ENCODE measurements at places on chromosomes 1 and 21.
A peak's percentile ranks its signal among the peaks of the same experiment; 100 is the strongest.

DNA sequence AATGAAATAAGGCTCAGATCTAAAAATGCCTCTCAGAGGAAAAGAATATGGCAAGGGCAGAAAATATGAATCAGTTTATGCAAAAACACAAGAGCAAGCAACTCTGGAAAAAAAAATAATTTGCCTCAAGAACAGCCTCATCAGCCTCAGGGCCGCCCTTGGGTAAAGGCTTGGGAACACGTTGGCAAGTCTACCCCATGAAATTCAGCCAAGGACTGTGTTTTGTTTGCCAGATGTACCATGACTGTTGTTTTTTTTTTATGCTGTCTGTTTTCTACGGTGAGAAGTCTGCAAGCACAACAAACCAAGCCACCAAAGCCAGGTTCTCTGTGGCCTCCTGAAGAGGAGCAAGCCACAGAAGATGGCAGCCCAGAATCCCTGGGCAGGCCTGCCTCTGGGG, 18.0 kb downstream of the HHIPL2 start:
- DNase-seq, result no peak

DNA sequence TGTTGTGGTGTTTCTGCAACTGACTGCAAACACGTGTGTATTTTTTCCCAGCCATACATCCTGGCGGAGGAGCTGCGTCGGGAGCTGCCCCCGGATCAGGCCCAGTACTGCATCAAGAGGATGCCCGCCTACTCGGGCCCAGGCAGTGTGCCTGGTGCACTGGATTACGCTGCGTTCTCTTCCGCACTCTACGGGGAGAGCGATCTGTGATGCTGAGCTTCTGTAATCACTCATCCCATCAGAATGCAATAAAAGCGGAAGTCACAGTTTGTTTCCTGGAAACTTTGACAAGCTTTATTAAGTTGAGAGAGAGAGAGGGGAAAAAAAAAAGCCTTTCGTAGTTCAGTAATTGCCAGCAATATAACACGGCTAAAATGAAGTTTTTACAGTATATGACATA, 32.7 kb upstream of the MTR start:
- no peak for DNase-seq

DNA sequence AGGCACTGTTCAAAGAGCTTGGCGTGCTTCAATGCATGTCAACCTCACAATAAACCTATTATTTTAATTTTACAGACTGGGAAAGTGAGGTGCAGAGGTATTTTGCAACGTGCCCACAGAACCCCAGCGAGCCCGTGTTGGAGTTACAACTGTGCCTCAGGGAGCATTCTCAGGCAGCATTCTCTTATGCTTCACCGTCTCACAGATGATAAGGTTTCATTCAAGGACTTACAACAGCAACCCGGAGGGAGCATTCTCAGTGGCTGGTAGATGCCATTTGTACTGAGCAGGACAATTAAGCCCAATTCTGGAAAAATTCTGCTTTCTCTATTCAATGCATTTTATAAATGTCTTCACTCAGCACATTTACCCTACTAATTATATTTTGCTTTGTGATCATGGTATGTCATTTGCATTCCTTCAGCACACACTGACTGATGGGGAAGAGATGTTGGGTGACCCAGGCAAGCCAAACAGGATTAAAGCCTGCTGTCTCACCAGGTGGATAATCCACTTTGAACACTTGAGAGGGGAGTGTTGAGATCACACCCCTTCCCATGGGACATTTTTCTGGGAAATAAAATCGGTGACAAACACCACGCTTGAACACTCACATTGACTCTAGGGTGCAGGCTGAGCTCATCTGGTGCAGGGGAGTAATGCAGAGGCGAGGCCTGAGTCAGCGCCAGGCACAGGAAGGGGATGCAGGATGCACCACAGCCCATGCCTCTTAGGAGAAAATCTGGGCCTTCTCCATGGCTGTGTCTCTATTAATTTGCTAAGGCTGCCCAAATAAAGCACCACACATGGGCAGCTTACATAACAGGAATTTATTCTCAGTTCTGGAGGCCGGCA, 113.9 kb downstream of the CLIC6 start:
- DNase-seq, result peak; percentile 34

GRCh38 chr1:161088587-161089110, 709 bp downstream of the NECTIN4 start:
- DNase-seq, result peak; percentile 87

DNA sequence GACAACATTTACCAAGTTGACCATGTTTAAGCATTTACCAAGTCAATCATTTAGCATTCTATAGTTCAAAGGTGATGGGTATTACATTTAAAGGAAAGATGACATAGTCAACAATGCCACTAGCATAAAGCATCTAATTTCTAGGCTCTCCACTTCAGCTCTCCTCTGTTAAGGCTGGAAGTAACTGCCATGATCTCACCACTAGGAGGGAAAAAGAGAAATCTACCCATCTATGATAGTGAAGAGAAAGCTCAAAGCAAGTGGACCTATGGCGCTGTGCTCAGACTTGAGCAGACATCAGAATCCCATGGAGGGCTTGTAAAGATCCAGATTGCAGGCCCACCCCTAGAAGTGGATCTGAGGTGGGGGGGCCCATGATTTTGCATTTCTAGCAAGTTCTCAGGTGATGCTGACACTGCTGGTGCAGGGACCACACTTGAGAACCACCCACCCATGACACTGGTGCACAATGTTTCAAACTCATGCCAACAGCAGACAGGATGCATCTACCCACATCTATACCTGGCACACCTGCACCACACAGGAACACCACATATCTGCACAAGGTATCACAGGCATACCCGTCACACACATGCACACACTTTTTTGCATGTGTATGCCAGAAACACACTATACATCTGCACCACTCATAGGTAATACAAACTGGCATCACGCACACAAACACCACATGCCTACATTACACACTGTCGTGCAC, 392.9 kb upstream of the RUNX1 start:
- DNase-seq, result no peak

- no peak for DNase-seq
Measured at GRCh38 chr1:105664495-105664894, 1392.0 kb upstream of the PRMT6 start.

- no peak for DNase-seq
Measured at GRCh38 chr1:230208619-230209261, 141.7 kb downstream of the GALNT2 start.

DNA sequence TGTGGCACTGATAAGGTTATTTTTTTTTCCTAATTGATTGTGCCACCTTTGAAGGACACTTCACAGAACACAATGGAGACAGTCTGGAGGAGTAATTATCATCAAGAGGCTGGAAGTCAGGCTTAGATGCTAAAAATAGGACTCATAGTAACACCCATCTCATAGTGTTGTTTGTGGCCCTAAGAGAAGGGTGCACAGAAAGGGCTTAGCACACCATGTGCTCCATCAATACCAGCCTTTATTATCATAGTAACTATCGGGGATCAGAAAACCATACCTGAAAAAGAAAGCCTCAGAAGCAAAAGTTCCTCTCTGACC, 11.9 kb downstream of the NIPAL3 start:
- DNase-seq, result no peak

DNA sequence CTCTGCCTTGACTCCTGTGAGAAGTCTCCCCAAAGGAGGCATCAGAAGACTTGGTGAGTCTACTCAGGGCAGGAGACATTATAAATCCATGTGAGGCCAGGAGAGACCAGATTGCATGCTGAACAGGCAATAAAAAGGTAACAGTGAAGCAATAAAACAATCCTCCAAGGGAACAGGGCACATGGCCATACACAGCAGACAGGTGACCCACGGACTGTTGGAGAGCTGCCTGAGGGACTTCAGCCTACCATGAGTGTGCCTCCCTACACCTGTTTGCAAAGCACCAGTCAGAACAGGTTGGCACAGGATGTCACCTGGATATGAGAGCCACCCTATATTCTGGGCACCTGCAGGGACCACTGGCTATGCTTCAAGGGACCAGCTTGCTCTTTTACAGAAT, 67.6 kb downstream of the MAB21L3 start:
- no peak for DNase-seq

GRCh38 chr1:28985427-28985826, 71.1 kb downstream of the EPB41 start:
- DNase-seq, result no peak

DNA sequence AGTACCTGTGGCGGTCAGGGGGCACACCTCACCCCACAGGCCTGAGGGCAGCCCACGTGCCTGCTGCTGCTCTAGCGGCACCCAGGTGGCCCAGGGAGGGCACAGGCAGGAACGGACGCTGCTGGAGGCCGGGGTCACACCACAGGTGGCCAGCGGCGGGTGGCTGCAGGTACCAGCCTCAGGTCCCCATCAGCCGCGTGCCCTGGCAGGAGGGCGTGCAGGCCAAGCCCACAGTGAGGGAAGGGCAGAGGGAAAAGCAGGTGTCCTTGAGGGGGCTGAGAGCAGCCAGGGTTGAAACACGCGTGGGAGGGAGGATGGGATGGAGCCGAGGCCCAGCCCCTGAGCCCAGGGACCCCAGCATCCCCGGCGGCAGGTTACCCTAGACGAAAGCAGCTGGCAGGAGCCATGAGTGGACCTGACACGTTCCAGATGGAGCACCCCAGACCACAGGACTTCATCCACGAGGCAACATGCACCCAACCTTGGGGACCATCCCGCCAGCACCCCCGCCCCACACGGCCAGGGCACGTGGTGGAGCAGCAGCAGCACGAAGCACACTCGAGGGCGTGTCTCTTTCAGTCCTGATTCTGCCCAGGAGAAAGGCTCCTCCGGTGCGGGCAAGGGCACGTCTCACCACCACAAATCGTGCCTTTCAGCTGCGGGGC, 3.7 kb downstream of the SLC19A1 start:
- no peak for DNase-seq

All from epithelial cell of esophagus (primary cell).